ENCODE measurements at places on chromosomes 7 and 10. TPM values are rescaled to one million over a fixed set of nuclear protein-coding genes. Genes with fewer than 3 reads are reported as not detected.

CCDC126 gene
- 67.1 TPM for total RNA-seq

GLI3 gene
- total RNA-seq = 4.1 TPM

FEZF1 gene
- not detected for total RNA-seq

FFAR4 gene
- total RNA-seq = not detected

UCMA gene
- total RNA-seq = not detected

SLC39A12 gene
- total RNA-seq = 2.2 TPM
